ENCODE measurements at places on chromosomes 6 and 20. TPM values are rescaled to one million over a fixed set of nuclear protein-coding genes. Genes with fewer than 3 reads are reported as not detected.

SAPCD1 gene
- total RNA-seq: 2.3 TPM

GTSF1L gene
- 1.1 TPM for total RNA-seq

AURKA gene
- total RNA-seq: 3.6 TPM

DNA sequence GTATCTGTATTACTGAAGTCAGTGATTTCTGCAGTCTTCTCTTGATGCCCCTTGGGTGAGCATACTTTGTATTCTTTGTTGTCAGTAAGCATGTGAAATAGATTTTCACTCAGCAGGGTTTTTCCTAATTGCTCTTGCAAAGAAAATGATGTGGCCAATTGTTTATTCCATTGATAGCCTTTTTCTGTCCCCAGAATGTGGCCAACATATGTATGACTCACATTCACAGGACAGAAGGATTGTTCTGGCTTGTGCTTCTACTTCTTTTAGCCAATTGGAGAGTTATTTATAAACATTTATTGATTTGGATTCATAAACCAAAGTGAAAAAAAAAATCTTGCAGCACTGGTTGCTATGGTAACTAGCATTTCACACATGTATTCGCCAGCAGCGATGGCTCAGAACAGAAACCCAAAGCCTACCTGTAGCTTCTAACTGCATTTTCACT lies 54.4 kb upstream of the RBM24 start:
- DNase-seq: no peak

- DNase-seq: no peak
Observed at GRCh38 chr6:157429248-157429647, 48.3 kb downstream of the ZDHHC14 start.

DNA sequence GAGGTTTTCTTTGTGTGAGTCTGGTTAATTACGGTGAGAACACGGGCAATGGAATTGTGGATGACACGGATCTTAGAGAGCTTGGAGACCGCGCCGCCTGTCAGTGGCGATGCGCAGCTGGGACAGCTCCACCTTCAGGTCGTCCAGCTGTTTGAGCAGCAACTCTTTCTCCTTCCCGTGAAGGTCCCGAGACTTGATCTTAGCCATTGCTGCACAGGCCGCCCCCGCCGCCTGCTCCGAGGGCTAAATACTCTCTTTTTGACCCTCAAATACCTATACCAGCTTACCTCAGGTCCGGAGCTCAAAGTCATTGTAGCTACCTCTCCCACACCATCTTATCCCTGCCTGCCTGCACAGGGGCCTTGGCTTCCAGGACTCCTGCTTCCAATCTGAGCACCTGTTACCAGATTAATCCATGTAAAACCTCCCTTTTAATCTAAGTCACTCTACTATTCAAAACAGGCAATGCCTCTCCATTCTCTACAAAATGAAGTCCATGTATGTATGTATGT lies 100.2 kb downstream of the PREP start:
- DNase-seq: no peak
